ENCODE measurements at places on chromosomes 7 and 10.
A peak's percentile ranks its signal among the peaks of the same experiment; 100 is the strongest.

DNA sequence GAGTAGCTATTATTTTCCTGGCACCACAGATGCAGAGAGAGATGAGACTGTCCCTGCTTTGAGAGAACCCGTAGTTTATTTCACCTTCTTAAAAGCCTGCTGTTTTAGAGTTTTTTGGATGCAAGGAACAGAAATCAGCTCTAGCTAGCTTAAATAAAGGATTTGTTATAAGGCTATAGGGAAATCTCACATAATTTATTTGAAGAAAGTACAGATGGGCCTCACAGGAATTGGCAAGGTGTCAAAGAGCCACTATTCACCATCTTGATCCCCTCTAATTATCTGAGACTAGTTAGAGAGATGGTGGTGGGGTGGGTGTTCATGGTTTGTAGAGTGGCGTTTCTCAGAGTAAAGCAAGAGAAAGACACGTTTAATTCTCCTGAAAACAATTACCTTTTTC is 7.3 kb downstream of the KMT2E start:
- peak; percentile 53 for DNase-seq

- no peak for DNase-seq
Measured at GRCh38 chr7:17405786-17406185, 107.3 kb downstream of the AHR start.

DNA sequence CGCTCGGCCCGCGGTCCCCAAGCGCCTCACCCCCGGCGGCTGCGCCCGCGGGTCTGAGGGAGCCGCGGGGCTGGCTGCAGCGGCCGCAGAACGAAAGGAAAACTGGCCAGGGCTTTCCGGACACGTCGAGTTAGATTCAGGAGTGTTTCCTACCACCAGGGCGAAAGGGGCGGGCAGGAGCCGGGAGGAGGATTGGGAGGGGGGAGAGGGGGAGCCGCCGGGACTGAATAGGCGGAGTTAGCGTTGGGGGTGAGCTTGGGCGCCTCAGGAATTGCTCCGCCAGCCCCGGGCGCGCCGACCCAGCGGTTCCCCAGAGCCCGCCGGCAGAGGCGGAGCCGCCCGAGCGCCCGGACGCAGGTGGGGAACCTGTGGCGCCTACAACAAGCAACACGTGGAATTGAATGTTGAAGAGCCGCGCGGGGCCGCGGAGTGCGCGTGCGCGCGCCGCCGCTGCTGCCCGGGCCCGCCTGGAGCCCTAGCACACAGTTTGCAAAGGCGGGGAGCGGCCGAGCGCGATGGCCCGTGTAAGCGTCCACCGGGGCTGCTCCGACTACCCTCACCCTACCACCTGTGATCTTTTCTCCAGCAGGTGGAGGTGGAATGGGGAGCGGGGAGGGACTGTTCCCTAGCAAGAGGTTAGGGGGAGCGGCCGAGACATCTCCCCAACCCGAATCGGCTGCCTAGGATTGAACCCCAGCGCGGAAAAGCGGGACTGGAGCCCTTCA is at the start of gene CADPS2:
Gene CADPS2 (minus strand): TSS at position 104 of the 725 bp plus-strand sequence. CDS start 123 bp downstream, outside the sequence.
- peak; percentile 70 for DNase-seq

- no peak for DNase-seq
Measured at GRCh38 chr7:48381571-48381970, 210.3 kb downstream of the ABCA13 start.

DNA sequence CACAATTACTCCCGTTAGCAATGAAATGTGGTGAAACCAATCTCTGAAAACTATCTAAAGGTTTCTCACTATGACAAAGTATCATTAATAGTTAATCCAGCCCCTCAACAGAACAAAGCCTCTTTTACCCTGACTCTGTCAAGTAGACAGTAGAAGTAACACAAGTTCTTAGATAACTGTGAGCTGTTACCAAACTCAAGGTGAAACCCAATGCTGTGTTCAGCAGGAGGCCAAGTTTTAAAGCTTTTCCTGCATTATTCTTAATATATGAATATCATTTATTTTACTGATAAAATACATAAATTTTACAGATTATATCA is 109.1 kb downstream of the SRPK2 start:
- DNase-seq, result no peak

GRCh38 chr7:12570534-12571461 is at the start of gene SCIN:
Gene SCIN, plus strand, starts transcription at chr7:12570720. Its CDS starts 67 bp downstream, at chr7:12570787.
- no peak for DNase-seq

DNA sequence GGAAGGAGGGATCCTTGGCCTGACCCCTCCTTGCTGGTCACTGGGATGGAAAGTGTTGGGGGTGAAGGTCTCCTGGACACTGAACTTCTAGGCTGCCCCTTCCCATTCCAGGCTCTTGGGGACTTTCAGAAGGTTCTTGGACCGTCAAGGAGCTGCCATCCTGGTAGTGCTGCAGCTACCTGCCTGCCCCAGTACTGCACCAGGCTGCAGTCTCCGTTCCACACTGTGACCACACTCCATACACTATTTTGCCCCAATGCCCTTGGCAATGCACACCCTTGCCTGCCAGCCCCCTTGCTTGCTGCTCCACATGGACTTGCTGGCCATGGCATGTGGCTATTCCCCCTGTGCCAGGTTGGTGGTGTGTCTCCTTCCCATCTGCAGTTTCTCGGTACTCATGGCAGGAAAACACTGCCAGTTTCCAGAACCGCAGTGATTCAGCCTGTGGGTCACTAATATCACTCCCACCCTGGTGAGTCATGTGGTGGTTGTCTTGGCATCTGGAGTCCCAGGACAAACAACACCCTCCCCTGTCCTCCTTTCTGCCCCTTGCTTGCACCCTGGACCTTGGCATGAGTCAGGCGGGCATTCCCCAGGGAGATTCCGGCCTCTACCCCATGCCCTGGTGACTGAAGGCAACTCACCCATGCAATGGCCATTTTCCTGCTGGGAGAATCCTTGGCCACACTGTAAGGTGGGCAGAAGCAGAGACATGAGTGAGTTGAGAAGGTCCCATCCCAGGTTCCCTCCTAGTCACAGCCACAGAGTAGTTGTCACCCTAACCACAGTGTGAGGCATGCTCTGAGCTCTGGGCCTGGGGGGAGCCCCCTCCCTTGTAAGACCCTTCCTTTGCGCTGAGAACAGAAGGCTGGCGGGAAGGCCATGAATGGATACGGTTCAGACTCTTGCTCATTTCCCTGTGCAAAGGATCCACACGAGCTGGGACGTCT is 32.8 kb downstream of the GOLGA7B start:
- DNase-seq, result no peak

DNA sequence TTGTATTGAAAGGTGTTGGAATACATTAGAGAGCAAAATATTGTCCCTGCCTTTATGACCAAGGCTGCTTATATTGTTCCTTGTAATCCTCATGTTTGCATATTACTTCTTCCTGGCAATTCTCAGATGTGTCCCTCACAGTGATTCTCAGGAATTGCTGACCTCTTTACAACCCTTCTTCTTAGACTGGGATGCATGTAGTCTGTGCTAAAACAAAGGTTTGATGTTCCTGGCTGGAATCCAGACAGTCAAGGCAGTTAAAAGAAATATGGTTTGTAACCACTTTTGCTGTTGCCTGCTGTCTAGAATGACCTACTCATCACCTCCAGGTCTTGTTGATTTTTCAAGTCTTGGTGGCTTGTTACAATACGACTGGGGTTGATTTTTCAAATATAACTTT is 367.6 kb downstream of the HGF start:
- no peak for DNase-seq

DNA sequence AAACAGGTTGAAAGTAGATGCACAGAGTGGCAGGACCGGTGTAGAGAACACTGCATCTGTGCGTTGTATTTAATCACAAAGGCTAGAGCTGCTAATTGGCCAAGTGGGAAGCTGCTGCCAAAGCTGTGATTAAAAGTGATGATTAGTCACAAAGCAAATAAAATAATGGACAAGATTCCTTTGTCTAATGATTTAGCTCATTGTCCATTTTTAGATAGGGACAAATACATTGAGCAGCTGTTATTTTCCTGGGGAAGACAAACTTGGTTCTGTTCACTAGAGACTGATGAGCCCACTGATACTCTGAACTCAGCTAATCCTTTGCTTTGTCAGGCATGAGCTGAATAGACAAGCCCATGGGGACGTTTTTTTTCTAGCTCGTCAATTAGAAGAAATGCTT is 19.7 kb downstream of the UBE3C start:
- peak; percentile 36 for DNase-seq

DNA sequence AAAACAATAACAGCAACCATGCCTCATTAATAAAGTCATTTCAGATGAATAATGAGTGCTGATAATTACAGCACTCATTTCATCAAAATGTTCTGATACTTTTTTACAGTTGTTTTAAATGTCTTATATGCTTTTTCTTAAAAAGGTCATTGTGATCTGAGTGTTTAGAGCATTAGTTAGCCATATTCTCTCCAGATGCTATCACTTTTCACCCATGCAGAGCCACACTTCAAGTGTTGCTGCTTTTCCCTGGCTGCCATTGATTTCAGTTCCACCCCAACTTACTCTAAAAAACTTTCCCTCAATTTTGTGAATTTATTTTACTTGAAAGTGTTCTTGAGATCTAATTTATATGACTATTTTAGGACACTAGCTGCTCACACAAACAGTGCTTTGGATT is 41.8 kb downstream of the NUP205 start:
- no peak for DNase-seq

- DNase-seq, result peak; percentile 67
Measured at GRCh38 chr7:36390199-36391090, 783 bp downstream of the ANLN start.

GRCh38 chr7:101686030-101686429 is 56.9 kb upstream of the MYL10 start:
- no peak for DNase-seq

DNA sequence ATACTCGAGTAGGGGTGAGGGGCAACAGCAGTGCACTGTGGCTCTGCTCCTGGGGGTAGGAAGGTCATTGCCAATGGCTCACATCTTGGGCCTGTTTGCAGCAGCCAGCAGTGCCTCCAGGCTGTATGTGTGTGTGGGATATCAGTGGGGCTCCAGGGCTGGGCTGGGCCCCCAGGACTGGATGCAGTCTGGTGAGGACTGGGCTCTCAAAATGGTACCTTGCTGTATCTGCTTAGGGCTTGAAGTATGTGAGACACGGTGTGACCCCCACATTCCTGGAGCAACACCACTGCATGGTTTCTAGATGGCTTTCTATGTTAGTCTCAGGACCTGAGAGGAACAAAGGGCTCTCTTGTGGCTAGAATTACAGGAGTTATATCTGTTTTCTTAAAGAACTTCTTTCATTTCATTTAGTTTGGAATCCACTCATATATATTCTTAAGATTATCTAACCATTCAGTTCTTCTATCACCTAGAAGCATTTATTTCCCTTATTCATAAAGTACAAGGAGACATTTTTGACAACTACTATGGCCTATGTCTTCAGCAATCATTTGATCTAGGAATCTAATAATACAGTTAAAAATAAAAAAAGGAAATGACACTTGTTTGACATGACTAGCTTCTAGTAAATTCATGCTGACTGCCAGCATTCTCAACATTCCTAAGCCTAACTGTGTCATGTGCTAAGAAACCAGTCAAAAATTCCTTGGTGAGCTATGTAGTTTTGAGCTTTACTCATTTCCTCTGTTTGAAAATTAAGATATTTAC is 443.2 kb upstream of the SEMA3A start:
- no peak for DNase-seq

- DNase-seq, result no peak
Measured at GRCh38 chr7:1849351-1850041, 179.4 kb downstream of the ELFN1 start.

- DNase-seq, result no peak
Measured at GRCh38 chr7:121796936-121797656, 75.9 kb upstream of the PTPRZ1 start.

DNA sequence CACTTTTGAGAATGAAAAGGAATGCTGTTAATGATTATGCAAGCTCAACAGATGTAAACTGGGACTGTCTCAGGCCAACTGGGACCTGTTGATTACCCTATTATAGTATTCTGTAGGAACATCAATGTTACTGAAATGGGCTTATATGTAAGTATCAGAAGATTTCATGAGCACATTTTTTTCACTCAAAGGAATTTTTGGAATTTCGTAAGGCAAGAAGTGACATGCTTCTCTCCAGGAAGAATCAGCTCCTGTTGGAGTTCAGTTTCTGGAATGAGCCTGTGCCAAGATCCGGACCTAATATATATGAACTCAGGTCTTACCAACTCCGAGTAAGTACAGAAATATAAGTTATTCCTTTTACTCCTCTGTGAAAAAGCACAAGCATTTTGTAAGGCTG is 19.2 kb downstream of the NIPSNAP2 start:
- no peak for DNase-seq

DNA sequence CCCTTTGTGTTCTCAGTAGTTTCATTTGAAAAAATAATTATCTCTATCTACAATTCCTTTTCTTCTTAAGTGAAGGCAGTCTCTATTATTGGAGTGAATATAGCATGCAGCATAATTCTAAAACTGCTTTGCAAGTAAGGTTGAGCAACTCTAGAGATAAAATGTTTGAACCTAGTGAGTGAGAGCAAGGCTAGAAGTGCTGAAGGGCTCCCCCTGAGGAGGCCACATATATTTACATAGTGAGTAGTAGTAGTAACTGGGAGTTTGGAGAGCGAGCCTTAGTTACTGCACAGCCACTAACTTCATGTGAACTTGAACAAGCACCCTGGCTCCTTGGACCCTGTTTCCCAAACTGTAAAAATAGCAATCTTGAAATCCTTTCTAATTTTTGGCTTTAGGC is 141.5 kb upstream of the DKK1 start:
- DNase-seq, result no peak

DNA sequence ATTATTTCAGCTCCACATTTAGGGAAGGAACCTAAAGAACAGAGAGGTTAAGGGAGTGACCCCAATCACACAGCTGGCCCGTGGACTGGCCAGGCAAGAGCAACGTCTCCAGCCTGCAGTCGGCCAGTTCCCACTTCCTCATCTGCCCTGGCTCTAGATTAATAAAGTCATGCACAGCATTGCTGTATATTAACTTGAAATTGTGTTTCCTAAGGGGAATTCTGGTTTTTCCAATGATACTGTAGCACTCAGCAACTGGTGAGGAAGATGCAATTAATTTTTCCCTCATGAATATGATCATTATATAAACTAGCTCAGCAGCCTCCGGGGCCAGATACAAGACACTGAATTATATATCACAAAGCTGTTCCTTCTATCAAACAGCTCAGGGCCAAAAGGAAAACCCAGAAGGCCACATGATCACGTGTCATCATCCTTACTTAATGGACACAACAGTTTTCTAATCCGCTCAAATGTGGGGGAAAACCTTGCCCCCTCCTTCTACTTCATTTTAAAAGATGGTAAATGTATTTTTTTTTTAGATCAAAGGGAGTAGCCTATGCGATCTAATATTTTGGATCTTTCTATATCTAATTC is 295.3 kb upstream of the PRKCQ start:
- DNase-seq, result no peak

All from NCI-H1105 (cell line).